ENCODE measurements at places on chromosomes 6 and 20.
A peak's percentile ranks its signal among the peaks of the same experiment; 100 is the strongest.

- DNase-seq: peak; percentile 43
Measured at GRCh38 chr6:159042003-159042825, 2.6 kb downstream of the TAGAP start.

DNA sequence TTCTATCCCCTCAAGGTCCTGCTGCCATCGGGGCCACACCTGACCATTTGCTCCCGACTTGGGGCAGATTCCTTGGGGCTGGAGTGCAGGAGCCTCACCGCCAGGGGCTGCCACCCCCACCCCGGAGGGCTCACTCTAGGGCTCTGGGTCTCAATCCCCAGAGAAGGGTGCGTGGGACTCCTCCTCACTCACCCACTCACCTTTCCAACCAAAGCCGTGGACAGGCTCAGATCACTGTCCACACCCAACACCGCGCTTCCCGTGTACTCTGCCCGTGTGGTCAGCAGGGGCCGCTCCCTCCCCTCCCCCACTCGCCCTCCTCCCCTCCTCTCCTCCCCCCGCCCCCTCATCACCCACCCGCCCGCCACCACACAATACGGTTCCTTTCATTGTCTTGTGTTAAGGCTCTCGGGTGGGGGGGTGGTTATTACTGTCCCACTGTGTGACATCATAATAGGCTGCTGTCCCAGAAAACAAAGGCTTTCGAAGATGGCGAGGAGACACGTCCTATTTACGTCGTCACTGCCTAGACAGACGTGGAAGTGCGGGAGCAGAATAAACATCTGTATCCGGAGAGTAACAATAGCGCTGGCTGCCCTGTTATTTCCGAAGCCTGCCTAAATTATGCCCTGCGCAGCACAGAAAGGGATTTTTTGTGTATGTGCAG is 85.8 kb downstream of the YTHDF1 start:
- no peak for DNase-seq

DNA sequence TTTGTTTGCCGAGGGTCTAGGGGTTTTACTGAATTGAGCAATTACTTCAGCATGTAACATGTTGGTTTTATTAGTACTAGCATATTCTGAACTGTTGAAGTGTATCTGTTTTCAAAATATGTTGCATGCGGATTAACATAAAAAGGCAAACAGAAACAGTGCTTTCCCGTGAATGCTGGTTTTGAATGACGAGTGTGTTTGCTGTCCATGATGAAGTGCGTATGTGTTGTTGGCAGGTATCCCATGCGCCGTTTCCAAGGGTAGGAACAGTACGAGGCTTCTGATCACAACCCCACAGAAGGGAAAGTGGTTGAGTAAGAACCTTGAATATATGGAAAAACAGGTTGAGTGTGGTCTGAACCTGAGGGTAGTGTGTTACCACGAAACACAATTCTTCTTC is 232.9 kb downstream of the SAMD5 start:
- no peak for DNase-seq

DNA sequence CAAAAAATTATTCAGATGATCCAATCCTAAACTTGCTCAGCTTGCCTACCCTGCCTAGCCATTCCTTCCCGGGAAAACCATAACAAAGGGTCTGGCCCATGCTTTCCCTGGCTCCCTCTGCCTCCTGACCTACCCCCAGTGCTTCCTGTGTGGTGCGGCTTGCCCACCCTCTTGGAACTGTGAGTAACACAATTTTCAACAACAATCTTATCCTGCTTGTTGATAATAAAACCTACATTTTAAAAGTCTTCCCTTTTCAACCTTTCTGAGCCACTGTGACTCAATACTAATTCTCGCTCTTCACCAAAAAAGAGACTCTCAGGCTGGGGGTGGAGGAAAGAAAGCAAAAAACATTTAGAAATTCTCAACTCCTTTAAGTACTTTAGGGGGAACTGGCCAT is 18.0 kb downstream of the EXOC2 start:
- no peak for DNase-seq

DNA sequence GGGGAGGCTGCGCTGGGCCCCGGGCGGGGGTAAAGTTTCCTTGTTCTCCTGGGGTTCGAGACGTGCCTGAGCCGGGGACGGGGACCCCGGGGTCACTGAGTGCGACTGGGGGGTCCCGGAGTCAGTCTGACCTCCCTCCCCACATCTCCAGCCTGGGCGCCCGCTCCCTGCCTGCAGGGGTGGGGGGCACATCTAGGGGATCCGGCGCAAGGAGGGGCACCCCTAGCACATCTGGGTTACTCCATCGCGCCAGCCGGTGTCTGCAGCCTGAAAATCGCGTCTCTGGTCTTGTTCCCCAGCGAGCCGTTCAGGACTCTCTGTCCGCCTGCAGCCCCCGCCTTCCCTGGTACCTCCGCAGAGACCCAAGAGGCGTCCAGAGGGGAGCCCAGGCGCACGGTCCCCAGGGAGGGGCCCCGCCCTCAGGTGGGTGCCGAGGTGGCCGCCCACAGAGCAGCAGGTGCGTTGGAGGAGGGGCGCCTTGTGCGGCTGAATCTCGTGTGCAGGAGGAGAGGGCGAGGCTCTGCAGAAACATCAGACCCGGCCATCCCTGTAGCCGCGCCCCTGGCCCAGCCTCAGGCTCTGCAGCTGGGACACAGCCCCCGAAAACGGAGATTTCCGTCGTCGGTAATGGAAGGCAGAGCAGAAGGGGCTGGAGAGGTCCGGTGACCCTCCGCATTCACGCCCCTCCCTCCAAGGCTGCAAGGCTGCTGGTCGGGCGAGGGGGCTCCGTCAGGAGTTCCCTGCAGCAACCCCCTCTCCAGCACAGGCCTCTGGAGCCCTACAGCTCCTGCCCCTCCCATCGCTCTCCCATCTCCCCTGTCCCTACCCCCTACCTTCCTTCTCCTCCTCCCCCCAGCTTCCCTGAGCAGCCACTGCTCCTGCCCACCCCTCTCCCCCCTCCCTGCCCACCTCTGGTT is 628 bp upstream of the CHRNA4 start:
- no peak for DNase-seq

DNA sequence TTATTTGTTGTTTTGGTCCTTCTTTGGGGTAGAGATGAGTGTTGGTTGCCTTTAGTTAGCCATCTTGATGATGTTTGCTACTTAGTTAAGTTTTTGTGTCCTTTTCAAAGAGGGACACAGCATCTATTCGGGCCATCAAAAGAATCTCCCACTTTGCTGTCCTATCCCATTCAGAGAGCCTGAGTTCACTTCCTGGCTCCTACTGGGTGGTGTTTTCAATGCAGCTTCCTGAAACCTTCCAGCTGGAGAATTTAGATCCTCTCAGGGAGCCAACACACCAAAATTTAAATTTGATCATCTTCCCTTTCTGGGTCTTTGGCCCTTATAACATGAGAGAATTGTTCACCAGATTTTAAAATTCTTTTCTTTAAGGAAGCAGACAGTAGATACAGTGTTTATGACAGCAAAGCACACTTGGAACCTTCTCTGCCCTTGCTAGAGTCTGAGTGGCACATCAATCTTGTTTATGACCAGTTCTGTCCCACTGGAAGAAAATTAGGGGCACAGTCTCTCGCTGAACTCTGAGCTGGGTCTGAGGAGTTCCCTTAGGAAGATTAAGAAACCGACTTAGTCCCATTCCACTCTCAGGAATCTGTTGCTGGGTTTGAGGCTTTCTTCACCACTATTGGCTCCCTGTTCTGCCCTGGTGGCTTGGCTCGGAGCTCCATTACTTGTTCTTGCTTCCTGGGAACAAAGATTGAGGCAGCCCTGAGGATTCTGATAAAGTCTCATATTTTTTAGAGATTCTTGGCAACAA is 115.5 kb downstream of the CCDC170 start:
- no peak for DNase-seq

GRCh38 chr6:14799928-14800327 is 445.9 kb upstream of the JARID2 start:
- DNase-seq: peak; percentile 27

GRCh38 chr6:113489952-113490746 is 367.0 kb upstream of the MARCKS start:
- no peak for DNase-seq

DNA sequence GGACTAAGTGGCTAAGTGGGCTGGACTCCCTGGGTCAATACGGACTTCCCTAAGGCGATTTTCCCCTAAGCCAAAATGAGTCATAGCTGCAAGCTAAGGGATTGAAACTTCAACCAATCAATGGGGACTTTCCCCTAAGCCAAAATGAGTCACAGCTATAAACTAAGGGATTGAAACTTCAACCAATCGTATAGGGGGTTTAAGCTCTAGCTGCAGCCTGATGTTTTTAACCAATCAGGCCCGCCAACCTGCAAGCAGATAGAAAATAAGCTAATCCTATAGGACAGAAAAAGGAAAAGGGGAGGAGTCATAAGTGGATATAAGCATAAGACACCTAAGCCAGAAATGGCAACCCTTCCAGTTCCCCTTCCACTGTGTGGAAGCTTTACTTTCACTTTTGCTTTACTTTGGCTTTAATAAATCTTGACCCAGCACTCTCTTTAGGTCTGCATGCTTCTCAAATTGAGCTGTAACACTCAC is 655.0 kb upstream of the HS3ST5 start:
- DNase-seq: no peak

DNA sequence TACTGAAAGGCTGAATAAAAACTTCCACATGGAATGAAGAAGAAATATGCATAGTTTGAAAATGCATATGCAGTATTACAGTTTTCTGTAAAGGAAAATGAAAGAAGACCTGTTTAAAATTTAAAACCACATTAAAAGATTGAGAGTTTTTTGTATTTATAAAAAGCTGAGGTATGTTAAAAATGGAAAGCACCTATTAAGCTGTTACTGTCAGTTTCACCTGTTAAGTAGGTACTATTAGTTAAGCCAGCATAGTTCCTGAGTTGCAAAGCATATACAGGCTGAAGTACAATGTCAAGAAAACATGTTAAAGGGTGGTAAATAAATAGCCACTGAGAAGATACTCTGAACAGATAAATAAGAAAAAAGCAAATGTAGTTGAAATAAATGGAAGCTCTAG is 69.9 kb downstream of the ATXN1 start:
- DNase-seq: no peak

- no peak for DNase-seq
Measured at GRCh38 chr20:62832951-62833391, 16.1 kb downstream of the COL9A3 start.

DNA sequence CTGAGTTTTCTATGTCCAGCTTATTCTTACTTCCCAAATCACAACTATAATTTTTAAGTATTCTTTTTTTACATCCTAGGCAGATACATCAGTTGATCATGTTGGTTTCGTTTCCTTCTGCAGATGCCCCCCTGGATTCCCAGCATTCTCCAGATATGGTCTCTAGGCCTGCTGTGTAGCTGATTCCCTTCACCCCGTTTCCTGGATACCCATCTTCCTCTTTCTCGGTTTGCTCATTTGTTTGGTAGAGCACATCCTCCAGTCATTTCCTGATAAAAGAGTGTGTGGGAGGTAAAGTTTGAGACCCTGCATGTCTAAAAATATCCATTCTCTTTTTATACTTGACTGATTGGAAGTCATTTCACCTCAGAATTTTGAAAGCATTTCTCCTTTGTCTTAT is 66.4 kb downstream of the ANKS1A start:
- no peak for DNase-seq

GRCh38 chr20:25574411-25574810 is 10.9 kb downstream of the NINL start:
- peak; percentile 6 for DNase-seq

GRCh38 chr20:49345524-49345923 is 67.7 kb upstream of the ZNFX1 start:
- peak; percentile 60 for DNase-seq

DNA sequence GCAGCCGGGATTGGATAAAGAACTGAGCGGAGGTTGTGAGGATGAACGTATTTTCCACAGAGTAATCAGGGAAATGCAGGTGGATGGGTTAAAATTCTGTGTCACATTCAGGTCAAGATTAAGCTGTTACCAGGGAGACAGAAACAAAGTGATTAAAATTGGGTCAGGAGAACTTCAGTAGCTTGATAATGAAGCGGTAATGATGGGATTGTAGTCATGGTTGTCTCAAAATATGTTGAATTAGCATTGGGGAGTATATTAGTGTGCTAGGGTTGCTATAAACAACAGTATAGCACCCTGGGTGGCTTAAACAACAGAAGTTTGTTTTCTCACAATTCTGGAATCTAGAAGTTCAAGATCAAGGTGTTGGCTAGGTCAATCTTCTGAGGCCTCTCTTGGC is 155.5 kb downstream of the GJA1 start:
- no peak for DNase-seq

DNA sequence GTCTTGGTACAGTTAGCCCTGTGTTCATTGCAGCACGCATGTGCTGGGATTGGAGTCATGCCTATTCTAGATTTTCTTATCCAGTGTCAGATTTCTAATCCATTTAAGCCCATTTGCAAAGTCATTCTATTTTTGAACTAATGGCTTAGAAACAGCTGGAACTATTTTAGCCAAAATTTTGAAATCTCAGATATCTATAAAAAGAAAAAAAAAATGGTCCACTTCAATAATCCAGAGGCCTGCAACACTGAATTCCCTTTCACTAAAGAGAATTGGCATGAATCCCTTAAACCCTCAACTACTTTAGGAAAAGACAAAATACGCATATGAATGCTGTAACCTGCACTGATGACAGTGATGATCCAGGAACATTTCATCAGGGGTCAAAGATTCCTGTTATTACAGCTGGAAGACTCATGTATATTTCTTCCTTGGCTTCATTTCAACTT is 1.5 kb downstream of the COL21A1 start:
- no peak for DNase-seq

DNA sequence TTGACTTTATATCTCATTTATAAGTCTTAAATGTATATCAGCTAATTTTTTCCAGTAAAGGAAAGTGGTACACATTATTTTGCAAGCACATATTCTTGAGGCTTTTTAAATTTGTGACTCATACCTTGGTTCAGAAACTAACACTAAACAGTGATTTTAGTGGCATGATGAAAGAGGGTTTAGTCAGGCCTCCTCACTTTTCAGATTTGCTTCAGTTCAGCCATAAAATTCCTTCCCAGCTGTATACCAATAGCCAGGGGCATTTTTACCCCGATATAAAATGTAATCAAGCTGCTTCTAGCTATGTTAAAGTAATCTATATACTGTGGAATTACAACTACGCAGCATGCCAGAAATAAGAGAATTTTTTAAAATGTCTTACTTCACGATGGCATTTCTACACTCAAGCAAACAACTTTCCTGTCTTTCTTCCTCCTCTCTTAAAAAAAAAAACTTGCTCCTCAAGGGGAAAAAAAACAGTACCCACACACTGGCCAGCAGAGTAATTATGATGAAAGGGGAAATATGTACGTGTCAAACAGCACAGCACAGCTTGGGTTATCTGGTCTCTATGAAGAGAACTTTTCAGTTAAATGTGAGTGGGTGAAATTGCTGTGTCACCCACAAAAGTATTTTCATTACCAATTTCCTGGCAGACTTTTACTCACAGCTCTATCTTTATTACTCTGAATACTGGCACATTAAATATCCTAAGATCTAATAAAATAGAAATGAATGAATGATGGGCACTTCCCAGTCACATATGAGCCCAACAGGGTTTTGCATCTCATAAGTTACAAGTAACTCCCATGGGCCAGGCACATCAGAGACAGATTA is 244.8 kb upstream of the TENT5A start:
- peak; percentile 72 for DNase-seq

GRCh38 chr6:30823534-30823865 is 60.8 kb upstream of the DDR1 start:
- DNase-seq: no peak

GRCh38 chr6:139925894-139926641 is 551.6 kb upstream of the CITED2 start:
- no peak for DNase-seq
